Left renal pelvis (tissue), 4 donors: ENCODE measurements at places on chromosomes 16 and 17.

- no peak for DNase-seq
Observed at GRCh38 chr17:77409282-77410161, 268.8 kb downstream of the SEC14L1 start.

DNA sequence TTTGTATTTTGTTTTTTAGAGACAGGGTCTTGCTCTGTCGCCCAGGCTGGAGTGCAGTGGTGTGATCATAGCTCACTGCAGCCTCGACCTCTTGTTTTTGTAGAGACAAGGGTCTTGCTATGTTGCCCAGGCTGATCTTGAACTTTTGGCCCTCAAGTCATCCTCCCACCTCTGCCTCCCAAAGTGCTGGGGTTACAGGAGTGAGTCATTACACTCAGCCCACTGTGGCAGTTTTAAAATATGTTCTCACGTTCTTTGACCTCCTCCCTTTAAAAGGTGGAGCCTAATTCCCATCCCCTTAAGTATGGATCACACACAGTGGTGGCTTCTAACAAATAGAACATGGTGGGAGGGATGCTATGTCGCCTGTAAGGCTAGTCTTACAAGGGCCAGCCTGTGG, 67.7 kb downstream of the ZDHHC7 start:
- no peak for DNase-seq

- DNase-seq = no peak
Observed at GRCh38 chr17:56319531-56319930, 166.3 kb downstream of the ANKFN1 start.

DNA sequence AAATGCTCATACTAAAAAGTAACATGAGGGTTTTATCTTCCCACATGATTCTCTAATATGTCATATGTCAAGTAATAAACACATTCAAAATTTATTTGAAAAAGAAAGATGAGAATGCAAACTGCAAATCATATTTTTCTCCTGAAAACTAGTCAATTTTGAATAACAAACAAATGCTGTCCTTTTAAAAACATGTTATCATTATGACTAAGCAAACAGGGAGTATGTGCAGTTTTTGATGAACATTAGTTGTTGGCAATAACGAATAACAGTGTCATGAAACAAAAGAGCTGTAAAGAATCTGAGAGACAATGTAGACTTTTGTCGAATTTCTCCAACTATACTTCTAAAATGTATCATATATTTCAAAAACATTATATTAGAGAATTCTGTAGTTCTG, 34.8 kb downstream of the RPGRIP1L start:
- no peak for DNase-seq

GRCh38 chr16:31042866-31043265, 9.5 kb downstream of the STX4 start:
- no peak for DNase-seq
